ENCODE measurements at places on chromosomes 4 and X.
A peak's percentile ranks its signal among the peaks of the same experiment; 100 is the strongest.

DNA sequence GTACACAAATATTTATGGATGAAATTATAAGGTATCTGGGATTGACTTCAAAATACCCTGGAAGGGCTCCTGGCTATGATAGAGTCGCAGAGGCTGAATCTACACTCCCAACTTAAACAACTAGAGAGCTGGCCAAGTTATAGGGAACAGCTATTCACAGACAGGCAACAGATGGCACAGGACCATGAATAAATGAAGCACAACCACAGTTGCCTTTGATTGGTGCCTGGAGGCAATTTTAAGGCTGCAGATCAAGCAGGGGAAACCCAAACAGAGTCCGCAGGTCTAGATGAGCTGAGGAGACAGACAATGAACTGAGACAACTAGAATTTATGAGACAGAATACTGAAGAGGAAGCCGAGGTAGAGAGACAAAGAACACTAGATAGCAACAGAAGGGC, 155.9 kb downstream of the EVC2 start:
- H3K4me1 ChIP-seq, result no peaks in the 10 kb centered on the region
- no peak for DNase-seq
- H3K27ac ChIP-seq, result no peak overlapping the region
- no peaks in the 10 kb centered on the region for H3K27me3 ChIP-seq
- H3K36me3 ChIP-seq, result no peaks in the 10 kb centered on the region

DNA sequence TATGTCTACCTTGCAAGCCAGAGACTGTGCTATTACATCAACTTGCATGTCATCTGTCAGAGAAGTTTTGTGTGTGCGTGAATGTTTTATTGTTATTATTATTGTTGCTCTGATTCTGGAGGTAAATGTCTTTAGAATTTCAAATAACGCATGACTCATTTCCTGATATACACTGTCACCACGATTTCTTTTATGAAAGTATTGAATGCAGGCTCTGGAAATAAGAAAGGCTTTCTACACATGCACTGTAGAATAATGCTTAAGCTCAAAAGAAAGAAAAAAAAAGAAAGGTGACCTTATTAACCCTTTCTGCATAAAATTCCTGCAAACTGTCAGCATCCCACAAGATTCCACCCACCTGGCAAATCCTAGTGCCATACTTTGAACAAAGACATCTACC, 632.9 kb downstream of the ZNF674 start:
- no peaks in the 10 kb centered on the region for H3K36me3 ChIP-seq
- H3K27ac ChIP-seq, result no peak overlapping the region
- no peaks in the 10 kb centered on the region for H3K4me1 ChIP-seq
- H3K27me3 ChIP-seq, result no peaks in the 10 kb centered on the region
- no peak for DNase-seq
- H3K4me3 ChIP-seq, result no peak overlapping the region

GRCh38 chr4:113336556-113336955, 287.1 kb downstream of the ANK2 start:
- no peaks in the 10 kb centered on the region for H3K4me1 ChIP-seq
- DNase-seq, result no peak
- no peaks in the 10 kb centered on the region for H3K27me3 ChIP-seq

- H3K4me1 ChIP-seq, result peaks cover 7% of the 10 kb centered on the region
- H3K27ac ChIP-seq, result no peak overlapping the region
- DNase-seq, result peak; percentile 30
- H3K36me3 ChIP-seq, result no peaks in the 10 kb centered on the region
- H3K4me3 ChIP-seq, result no peak overlapping the region
Observed at GRCh38 chr4:165464813-165465381, 86.1 kb downstream of the CPE start.

DNA sequence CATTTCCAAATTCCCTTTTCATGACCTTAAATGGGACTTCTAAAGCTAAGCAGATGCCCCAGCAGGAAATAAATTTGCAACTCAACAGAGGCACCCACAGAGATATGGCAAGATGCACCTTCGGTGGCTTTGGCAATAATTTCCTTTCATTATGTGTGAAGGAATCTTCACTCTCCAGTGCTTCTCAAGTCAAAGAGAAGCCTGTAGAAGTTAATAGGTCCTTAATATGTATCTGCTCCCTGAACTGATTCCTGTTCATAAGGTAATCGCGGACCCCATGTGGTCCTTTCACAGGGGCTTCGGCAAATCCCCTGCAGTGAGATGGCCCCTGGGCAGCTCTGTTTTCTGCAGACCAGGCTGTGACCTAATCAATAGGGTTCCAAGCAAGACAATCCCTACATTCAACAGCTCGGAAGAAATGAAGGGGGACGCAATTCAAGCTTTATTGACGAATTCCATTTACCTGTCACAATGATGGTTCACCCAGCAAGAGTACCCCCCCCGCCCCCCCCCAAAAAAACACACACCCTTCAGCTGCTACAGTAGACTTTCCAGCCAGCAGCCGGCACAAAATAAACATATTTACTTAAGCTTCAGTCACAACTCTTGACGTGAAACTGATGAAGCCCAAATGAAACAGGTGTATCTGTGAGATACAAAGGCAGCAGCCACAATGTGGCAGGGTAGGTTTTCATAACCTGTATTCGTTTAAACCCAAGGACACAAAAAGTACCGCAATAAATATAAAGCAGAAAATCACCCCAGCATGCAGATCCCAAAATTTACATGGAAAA, 35.3 kb downstream of the FAT1 start:
- peaks cover 39% of the 10 kb centered on the region for H3K4me1 ChIP-seq
- no peaks in the 10 kb centered on the region for H3K27me3 ChIP-seq
- H3K4me3 ChIP-seq, result no peak overlapping the region
- H3K36me3 ChIP-seq, result no peaks in the 10 kb centered on the region
- no peak overlapping the region for H3K27ac ChIP-seq

DNA sequence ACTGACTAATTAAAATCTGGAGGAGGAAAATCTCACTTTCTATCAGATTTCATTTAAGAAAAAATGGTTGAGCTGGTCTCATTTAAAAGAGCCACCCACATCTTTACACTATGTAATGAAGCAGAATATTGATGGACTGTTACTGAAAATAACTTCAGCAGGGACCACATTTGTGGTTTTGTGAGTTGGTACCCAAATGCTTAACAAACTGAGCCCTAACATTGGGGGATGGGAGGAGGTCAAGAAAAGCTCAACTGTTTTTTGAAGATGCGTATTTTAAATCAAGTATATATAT, 30.1 kb downstream of the HOPX start:
- no peak overlapping the region for H3K4me3 ChIP-seq
- no peak overlapping the region for H3K27ac ChIP-seq
- peaks cover 7% of the 10 kb centered on the region for H3K4me1 ChIP-seq
- no peaks in the 10 kb centered on the region for H3K36me3 ChIP-seq
- peaks cover 3% of the 10 kb centered on the region for H3K27me3 ChIP-seq

All from astrocyte (in vitro differentiated cells and primary cell).